ENCODE measurements at places on chromosomes 12 and 14.

DNA sequence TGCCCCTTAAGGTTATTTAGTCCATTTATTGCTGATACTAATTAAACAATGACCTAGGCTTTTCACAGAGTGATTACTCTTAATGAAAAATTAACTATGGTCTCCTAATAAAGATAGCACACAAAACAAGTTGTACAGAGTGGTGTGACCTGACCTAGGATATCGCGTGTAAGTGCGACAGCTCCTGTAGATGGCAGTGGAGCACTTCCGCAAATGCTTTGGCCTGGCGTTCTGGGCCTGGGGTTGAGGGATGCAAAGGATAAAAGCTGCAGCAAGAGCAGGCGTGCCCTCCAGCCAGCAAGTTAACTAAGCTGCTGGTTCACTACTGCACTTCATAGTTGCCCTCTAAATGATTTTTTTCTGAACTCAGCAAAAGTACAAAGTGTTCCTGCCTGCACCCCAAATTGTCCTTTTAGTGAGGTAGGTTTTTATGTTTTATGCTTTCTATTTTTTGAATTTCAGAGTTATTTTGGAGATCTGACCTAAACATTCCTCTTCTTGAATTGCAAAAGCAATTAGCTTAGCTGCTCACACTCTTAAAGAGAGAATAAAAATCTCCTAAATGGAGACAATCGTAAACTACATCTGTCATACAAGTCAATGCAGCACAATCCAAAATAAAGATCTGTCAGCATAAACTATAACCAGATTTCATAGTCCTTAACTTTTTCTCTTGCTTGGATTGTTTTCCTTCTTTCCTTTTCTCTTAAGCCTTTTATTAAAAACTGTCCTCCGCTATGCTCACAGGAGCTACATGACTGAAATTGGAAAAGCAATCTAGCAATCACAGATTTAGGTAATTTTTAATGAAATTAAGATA, 379.6 kb downstream of the LRIG3 start:
- DNase-seq = no peak

DNA sequence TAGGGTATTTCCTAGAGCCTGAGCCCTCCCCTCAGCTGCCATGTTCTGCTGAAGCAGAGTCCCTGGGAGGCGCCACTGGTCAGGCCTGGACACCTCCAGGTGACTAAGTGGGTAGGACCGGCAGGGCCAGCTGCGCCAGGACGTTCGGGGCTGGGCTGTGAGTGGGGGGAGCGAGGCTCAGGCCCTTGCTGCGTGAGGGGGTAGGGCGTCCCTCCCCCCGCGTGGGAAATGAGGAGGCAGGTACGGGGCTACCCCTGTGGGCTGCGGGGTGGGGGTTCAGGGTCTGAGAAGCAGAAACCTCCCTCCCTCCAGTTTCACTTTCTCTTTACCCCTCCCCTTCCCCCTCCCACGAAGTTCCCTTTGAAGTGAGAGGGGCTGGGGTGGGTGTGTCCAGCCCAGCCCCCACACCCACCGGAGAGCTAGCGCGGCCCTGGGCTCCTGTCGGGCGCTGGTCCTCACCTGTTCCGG, 22.1 kb upstream of the KIF26A start:
- no peak for DNase-seq

GRCh38 chr12:45121224-45121623, 70.3 kb upstream of the DBX2 start:
- no peak for DNase-seq

GRCh38 chr12:51401486-51401885, 10.3 kb upstream of the GALNT6 start:
- no peak for DNase-seq

DNA sequence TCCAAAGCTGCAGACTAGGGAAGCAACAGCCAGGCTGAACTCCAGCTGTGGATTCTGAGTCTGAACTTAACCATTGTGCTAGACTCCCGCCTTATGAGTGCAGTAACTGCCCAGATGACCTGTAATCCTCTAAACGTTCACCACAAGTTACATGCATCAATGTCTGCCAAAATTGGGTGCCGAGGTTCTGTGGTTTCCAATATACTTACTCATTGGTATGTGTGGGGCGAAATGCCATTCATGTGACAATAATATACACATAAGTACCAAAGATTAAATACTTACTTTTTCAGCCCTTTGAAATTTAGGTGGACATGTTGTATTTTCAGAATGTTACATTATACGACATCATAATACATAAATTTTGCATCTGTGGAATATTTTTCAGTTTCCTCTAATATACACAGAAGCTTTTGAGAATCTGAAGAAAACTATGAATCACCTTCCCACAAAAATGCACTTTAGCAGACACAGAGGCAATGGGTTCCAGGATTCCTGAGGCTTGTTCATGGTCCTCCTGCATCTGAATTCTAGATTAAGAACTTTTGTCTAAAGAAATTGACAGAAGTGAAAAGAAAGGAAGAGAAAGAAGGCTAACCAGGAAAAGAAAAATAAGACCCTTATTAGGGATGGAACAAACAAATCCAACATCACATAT, 31.7 kb downstream of the GRIP1 start:
- no peak for DNase-seq

- no peak for DNase-seq
Observed at GRCh38 chr12:6965714-6966113, 4.8 kb downstream of the PHB2 start.

GRCh38 chr12:116703214-116703795, 34.6 kb downstream of the SPRING1 start:
- DNase-seq = peak; percentile 57

- DNase-seq = no peak
Observed at GRCh38 chr14:102777711-102778337, 575 bp downstream of the TRAF3 start.

DNA sequence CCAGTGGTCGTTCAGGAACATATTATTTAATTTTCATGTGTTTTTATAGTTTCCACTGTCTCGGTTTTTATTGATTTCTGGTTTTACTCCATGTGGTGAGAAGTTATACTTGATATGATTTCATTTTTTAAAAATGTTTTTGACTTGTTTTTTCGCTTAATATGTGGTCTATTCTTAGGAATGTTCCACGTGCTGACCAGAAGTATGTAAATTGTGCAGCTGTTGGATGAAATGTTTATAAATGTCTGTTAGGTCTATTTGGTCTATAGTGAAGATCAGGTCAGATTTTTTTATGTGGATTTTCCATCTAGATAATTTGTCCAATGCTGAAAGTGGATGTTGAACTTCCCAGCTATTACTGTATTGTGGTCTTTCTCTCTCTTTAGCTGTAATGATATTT, 433.8 kb upstream of the MIS18BP1 start:
- no peak for DNase-seq

DNA sequence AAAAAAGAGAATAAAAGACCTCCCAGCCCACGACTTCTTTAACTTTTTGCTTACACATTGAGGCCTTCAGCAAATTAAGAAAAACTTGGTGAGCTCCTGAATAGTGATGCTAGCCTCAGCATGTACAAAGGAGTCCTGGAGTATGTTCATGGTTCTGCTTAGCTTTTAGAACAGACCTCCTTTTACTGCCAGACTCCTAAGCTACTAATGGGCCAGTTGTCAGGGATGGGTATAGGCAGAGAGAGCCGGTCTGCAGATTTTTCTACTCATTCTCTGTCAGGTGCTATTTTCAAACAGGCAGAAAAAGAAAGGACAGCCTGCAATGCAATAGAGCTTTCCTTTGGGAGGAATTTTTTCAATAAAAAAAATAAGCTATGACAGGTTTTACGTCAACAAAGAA, 81.9 kb upstream of the REP15 start:
- no peak for DNase-seq

GRCh38 chr12:131350943-131351318, 360.0 kb upstream of the SFSWAP start:
- no peak for DNase-seq

DNA sequence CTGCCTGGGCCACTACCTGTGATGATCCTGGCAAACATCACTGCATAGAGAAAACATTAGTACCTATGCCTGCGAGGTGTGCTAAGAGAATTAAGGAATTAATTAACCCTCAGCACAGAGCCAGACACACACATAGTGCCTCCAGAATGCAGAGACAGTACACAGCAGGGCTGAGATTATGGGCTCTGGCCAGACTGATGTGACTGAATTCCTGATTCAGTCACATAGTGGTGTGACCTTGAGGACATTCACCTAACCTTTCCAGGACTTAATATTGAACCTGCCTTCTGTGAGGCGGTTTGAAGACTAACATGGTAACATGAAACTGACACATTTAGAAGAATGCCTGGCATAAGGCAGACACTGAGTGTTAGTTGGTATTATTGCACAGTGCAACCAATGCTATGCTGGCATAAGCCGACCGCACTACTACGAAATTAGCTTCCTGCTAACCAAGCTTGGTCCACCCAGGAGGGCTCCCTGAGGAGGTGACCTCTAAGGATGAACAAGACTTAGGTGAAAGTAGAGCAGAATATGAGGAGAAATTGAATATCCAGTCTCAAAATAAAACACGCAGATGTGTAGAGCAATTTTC, 32.0 kb upstream of the SELPLG start:
- no peak for DNase-seq

GRCh38 chr12:114848666-114849065, 164.7 kb upstream of the TBX3 start:
- DNase-seq = no peak

GRCh38 chr14:100065942-100066574, 836 bp downstream of the EVL start:
- no peak for DNase-seq

DNA sequence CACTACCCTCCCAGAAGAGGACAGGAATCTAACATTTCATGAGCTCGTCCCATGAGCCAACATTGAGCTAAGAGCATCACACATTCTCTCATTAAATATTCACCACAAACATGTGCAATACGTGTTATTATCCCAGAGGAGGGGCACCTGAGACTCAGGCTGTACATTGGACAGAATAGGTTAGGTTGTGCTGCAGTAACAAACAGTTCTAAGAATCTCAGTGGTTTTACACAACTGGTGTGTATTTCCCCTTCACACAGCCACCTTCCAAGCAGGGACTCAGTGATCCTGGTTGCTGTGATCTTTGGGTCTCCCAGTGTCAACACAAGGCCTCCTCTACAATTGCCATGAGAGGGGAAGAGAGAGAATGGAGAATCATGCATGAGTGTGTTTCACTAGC, 15.0 kb upstream of the ACTN1 start:
- no peak for DNase-seq

GRCh38 chr12:80553316-80553715, 109.3 kb downstream of the PTPRQ start:
- DNase-seq = no peak

DNA sequence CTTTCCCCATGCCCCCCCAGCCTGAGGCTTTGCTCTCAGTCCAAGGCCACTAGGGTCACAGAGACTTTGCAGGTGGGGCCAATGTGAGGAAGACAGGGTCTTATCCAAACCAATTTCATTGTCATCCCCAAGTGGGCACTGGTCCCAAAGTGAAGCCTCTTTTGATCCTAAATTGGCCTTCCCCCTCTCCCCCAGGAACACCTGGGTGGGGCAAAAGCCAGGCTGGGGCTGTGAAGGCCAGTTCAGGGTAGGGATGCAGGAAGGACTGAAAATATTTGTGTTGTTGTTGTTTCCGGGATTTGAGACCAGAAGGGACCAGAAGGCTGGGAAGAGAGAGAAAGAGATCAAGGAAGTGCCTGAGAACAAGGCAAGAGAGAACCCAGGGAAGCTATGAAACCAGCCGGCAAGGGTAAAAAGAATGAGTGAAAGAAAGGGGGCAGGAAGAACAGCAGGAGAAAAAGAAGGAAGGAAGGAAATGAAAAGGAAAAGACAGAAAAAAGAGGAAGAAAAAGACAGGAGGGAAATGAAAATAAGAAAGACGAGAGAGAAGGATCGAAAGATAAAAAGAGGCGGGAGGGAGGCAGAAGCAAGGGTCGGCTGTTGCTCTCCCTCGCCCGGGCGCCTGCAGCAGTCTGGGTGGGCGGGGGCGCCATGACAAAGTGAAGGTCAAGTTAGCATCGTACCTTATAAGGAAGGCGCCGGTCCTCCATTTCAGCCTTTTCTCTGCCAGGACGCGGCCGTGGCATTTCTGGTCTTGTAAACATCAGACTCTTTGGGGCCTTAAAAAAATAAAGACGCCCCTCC, 7.4 kb upstream of the HOXC11 start:
- no peak for DNase-seq

DNA sequence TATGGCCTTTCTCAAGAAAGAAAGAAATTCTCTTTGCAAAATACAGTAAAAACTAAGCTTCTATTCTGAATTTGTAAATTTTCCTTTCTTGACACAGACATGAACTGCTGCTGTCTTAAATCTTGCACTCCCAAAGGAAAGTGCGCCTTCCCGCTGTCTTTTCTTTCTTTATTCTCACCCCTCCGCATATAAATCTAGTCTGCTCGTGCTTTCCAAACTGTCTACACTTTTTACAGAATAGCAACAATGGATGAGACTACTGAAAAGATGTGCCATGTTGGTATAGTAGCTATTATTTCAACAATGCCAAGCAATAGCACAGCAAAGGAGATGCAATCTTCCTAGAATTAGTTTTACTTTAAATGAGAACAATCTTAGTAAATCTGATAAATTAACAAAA, 328.8 kb upstream of the PDE3A start:
- DNase-seq = no peak

GRCh38 chr12:49251357-49251756, 13.5 kb upstream of the TUBA1C start:
- no peak for DNase-seq

GRCh38 chr12:92398565-92399309, 253.1 kb upstream of the BTG1 start:
- DNase-seq = no peak

DNA sequence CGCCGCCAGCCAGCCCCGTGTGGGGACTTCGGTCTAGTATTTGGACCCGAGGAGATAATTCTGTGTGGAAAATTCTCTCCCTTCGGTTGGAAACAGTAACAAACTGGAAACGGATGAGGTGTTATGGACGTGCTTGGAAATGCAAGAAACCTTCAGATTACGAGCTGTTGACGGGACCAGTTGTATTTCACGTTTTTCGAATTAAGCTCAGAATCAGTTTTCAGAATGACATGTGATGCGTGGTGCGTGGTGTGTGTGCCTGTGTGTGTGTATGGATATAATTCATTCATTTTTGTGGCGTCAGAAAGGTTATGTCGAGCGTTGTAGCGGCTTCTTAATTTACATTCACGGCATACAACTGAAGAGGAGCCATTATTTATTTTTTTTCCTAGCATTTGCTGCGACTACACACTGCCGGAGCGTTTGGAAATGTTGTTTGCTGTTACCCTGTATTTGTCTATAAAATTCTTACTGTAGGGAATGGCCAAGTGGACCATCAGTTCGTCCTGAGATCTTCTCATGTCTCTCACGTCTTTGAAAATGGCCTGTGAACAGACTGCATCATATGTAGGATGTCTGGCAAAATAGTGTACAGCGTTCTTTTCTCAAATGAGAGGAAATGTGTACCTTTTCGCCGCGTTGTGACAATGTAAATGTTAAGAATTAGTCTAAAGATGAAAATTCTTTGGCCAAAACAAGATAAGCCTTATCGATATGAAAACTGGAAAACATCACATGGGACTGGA, 1.3 kb downstream of the TRAF3 start:
- DNase-seq = no peak

GRCh38 chr12:25364529-25365339, 114.0 kb upstream of the KRAS start:
- DNase-seq = no peak

GRCh38 chr12:4049298-4050080, 176.3 kb upstream of the PARP11 start:
- no peak for DNase-seq

Data from D721Med (cell line).